ENCODE measurements at places on chromosomes 13 and 19.

DNA sequence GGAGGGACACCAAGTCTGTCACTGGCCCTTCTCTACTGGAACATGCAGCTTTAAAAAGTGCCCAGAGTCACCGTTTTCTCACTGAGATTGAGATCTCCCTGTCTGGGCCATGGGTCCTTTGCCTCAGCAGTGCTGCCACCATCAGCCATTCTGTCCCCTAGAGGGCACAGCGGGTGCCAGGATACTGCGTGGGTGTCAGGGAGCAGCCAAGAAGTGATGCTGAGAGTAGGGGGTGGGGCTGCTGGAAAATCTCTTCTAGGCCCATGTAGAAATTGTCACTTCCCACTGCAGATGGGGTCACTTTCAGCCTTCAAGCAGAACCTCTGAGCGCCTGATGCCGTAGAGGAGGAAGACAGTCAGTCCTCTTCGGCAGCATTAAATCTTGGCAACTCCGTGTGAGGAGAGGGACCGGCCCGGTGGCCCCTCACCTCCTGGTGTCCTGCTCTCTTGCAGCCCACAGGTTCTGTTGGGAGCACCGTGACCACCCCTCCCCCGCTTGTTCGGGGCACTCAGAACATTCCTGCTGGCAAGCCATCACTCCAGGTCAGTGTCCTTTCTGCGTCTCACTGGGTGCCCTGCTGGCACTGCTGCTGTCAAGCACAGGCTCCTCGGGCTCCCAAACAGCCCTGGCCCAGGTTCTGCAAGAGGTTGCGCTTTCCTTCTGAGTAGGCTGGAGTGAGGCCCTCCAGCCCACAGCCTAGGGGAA is 21.4 kb downstream of the TSSK6 start:
- no peak for DNase-seq

DNA sequence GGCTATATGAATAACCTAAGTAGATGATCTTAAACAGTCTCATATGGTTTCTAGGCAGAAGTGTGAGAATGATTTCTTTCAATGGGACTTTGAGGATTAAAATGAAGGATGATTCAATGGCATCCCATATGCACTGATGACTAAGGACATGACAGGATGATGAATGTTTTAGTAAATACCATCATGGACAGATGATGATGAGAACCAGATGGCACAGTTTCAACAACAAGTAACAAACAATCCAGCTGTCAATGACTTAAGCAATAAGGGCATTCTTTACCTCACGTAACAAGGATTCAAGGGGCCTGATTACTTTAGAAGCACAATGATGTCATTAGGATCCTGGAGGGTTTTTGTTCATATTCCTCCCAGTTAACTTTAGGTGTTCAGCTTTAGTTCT is 2678.4 kb downstream of the PCDH9 start:
- DNase-seq, result no peak

GRCh38 chr19:1173845-1174809 is at the start of gene SBNO2:
Gene SBNO2 (minus strand): TSS chr19:1174268. CDS start chr19:1154276, 19,992 bp downstream.
- peak; percentile 92 for DNase-seq

DNA sequence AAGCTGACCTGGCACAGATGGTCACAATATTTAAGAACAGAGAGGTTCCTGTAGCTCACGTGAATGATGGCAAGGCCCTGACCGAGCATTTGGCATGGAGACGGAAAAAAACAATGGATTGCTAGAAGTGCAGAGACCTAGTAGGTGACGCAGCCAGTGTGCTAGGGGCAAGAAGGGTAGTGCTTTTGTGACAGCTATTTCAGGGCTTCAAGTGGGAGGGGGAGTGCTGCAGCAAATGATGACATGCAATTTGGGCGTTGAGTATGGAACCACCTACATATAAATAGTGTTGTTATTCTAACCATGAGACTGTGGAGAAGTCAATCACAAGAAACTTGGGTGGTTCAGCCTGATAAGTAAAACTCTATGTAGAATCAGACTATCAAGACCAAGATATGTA is 65.7 kb upstream of the IL17D start:
- no peak for DNase-seq

- peak; percentile 30 for DNase-seq
Observed at GRCh38 chr19:54207983-54208783, 7.5 kb downstream of the RPS9 start.

Data from DND-41 (cell line).